T-helper 2 cell treated with Interferon-gamma antibody and Interleukin-4, amounts not matched to agents 5 μg/mL and 100 μg/mL, for 36 hours (primary cell): ENCODE measurements at places on chromosomes 7 and 10.

- H3K36me3 ChIP-seq: no peaks in the 10 kb centered on the region
- H3K27me3 ChIP-seq: no peaks in the 10 kb centered on the region
- H3K4me1 ChIP-seq: peaks cover 3% of the 10 kb centered on the region
- H3K4me3 ChIP-seq: no peak overlapping the region
- no peak overlapping the region for H3K27ac ChIP-seq
- DNase-seq: no peak
These were observed 33.6 kb downstream of the PDE1C start for GRCh38 chr7:32036557-32036956.

DNA sequence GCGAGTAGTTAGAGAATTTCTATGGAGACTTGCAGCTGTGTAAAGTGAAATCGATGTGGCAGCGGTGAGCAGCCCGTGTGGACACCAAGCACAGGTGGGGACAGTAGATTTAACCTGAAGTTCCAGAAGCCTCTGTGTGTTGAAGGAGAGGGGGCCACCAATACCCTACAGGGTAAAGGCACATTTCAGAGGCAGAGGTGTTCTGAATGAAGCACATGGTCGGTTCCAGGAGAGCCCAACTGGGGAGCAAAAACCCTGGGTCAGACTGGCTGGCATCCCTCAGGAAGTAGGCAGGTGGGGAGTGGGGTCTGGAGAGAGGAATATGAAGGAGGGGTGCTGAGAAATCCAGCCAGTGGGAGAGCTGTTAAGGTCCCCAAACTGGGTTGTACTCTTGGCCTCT, 76.6 kb downstream of the CCDC3 start:
- no peak overlapping the region for H3K27ac ChIP-seq
- H3K27me3 ChIP-seq: no peaks in the 10 kb centered on the region
- DNase-seq: no peak
- no peaks in the 10 kb centered on the region for H3K36me3 ChIP-seq
- H3K4me1 ChIP-seq: no peaks in the 10 kb centered on the region
- no peak overlapping the region for H3K4me3 ChIP-seq

DNA sequence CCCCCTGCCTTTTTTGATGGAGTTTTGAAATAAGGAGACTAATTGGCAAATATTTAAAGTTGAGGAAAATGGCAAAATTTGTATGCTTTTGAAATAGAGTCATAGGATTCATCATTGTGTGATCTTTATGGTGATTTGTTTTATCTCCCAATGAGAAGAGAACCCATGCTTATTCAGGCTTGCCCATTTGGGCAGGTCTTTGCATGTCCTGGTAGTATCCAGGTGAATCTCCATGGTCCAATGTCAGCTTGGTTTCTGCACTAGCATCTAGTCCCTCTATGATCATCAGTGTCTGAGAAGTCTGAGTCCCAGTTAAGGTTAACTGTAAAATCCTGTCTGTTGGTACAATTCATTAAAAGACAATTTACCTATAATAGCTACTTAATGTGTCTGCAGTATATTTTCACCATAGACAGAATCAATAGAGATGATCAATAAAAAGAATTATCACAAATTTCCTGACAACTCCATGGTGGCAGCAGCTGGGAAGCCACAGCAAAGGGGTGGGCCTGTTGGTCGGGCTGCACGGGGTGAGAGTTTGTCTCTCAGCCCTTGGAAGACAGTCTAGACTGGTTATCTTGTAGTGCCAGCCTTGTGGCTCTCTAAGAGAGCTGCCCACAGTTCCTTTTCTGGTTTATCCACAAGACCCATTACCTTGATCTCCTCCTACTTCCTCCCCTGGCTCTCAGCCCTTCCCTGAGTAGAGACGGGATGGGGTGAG, 22.2 kb upstream of the BMPER start:
- H3K4me1 ChIP-seq: no peaks in the 10 kb centered on the region
- DNase-seq: no peak

DNA sequence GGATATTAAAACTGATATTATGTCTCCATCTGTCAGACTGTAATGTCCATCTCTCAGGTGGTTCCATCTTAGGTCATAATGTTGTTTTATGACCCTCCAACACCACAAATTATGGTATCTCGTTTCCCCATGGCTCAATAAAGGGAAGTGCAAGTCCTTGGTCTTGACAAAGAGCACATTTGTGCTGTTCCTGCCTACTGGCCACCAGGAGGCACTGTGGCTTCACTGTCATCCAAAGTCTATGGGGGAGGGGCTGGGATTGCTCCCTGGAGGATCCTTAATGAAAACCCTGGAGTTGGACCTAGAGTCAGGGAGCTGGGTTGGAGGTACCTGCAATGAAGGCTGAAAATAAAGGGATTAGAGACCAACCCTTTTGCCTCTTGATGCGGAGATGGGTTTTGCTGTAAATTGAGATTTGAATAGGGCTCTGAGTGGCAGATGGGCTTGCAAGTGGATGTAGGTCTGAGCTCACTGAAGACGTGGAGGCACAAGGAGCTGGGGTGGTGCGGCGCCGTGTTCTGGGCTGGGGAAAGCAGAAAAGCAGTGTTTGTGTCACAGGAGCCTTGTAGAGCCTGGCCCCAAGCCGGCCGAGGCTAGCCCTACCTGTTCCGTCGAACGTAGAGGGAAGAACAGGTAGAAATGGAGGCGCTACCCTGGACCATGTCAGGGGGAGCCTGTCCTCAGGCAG, 180.5 kb upstream of the PRSS58 start:
- H3K4me1 ChIP-seq: peaks cover 57% of the 10 kb centered on the region
- H3K36me3 ChIP-seq: no peaks in the 10 kb centered on the region
- DNase-seq: no peak
- H3K4me3 ChIP-seq: no peak overlapping the region
- no peak overlapping the region for H3K27ac ChIP-seq
- no peaks in the 10 kb centered on the region for H3K27me3 ChIP-seq

DNA sequence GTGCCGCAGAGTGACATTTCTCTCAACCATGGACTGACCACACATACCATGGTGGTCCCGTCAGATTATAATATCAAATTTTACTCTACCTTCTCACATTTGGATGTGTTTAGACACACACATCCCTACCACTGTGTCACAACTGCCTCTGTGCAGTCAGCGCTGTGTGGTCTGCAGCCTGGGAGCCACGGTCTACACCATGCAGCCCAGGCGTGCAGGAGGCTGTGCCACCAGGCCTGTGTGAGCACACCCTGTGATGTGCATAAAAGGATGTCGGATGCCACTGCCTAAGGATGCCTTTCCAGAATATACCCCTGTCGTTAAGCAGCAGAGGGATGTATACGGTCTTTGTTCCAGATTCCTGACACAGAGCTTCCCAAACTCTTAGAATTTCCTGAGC, 150.4 kb downstream of the TCERG1L start:
- peaks cover 4% of the 10 kb centered on the region for H3K27me3 ChIP-seq
- DNase-seq: no peak
- H3K4me3 ChIP-seq: no peak overlapping the region
- H3K36me3 ChIP-seq: no peaks in the 10 kb centered on the region
- no peaks in the 10 kb centered on the region for H3K4me1 ChIP-seq

- H3K27ac ChIP-seq: no peak overlapping the region
- H3K4me3 ChIP-seq: no peak overlapping the region
- H3K27me3 ChIP-seq: no peaks in the 10 kb centered on the region
- H3K4me1 ChIP-seq: no peaks in the 10 kb centered on the region
These were observed 42.3 kb upstream of the SGCE start for GRCh38 chr7:94698275-94698674.

DNA sequence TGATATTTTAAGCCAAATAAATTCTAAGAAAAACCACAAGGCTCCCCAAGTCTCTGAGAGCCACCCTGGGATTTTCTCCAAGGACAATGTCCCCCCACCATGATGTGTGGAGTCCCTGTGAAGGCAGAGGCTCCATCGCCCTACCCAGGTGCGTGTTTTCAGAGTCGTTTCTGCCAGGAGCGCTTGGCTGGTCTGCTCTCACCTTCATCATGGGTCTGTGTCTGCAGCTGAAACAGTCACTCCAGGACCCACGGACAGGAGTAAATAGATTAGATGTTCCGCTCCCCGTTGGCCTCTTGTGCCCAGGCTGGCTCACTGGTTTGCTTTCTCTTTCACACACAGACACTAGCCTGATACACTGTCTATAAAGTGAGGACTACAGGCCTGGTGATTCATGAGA, 217.5 kb downstream of the SFMBT2 start:
- peaks cover 77% of the 10 kb centered on the region for H3K36me3 ChIP-seq
- peak; percentile 62 for DNase-seq
- H3K4me1 ChIP-seq: peaks cover 48% of the 10 kb centered on the region
- H3K27me3 ChIP-seq: no peaks in the 10 kb centered on the region

GRCh38 chr7:10977113-10977512, 3.4 kb downstream of the PHF14 start:
- H3K4me1 ChIP-seq: peaks cover 49% of the 10 kb centered on the region
- H3K36me3 ChIP-seq: peaks cover 44% of the 10 kb centered on the region
- H3K4me3 ChIP-seq: peak overlapping the region; percentile 18
- H3K27ac ChIP-seq: no peak overlapping the region
- no peak for DNase-seq
- no peaks in the 10 kb centered on the region for H3K27me3 ChIP-seq

DNA sequence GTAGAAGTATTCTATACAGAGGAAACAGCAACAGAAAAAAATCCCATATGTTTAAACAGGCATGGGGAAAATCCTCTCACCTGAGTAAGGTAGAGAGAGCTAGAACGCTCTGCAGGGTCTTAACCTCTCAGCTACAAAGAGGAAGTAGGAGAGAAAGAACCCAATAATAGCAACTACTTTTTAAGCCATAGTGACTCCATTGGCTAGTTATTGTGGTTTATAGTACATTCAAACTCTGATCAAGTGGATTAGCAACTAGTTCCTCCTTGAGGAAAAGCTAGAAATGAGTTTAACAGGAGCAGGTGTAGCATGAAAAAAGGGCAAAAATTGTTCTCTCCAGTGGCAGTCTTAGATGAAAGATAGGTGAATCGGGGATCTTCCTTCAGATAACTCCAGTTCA, 89.7 kb downstream of the HGF start:
- DNase-seq: no peak
- H3K4me1 ChIP-seq: no peaks in the 10 kb centered on the region
- no peaks in the 10 kb centered on the region for H3K36me3 ChIP-seq
- H3K4me3 ChIP-seq: no peak overlapping the region

DNA sequence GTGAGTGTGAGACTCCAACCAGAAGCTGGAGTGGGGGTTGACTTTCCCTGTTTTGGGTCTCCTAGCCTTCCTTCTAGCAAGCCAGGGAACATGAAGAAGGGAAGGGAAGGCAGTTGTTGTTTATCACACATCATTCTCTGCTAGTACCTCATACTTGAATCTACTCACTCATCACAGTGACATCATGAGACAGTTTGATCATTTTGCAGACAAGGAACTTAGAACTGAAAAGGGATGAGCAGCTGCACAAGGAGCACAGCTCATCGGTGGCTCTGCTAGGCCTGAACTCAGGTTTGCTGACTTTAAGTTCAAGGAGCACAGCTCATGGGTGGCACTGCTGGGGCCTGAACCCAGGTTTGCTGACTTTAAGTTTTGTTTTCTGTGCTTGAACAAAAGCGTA, 19.2 kb downstream of the PRXL2A start:
- H3K36me3 ChIP-seq: peaks cover 9% of the 10 kb centered on the region
- no peaks in the 10 kb centered on the region for H3K27me3 ChIP-seq
- no peak for DNase-seq
- H3K27ac ChIP-seq: no peak overlapping the region

- H3K4me3 ChIP-seq: no peak overlapping the region
- H3K4me1 ChIP-seq: no peaks in the 10 kb centered on the region
- DNase-seq: no peak
- H3K27me3 ChIP-seq: no peaks in the 10 kb centered on the region
These were observed 176.8 kb downstream of the C7orf25 start for GRCh38 chr7:42735081-42735480.

GRCh38 chr10:117681104-117681503, 138.6 kb downstream of the EMX2 start:
- no peaks in the 10 kb centered on the region for H3K36me3 ChIP-seq
- DNase-seq: no peak
- no peak overlapping the region for H3K27ac ChIP-seq

DNA sequence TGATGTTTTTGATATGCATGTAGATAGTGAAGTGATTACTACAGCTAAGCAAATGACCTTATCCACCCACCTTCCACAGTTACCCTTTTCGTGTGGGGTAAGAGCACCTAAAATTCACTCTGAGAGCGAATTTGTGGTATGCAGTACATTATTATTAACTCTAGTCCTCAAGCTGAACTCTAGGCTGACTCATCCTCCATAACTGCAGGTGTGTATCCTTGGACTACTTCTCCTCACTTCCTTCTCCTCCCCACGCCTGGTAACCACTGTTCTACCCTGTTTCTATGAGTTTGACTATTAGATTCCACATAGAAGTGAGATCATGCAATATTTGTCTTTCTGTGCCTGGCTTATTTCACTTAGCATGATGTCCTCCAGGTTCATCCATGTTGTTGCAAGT, 484.6 kb downstream of the GATA3 start:
- no peak overlapping the region for H3K4me3 ChIP-seq
- no peak overlapping the region for H3K27ac ChIP-seq
- DNase-seq: no peak
- H3K27me3 ChIP-seq: no peaks in the 10 kb centered on the region
- peaks cover 1% of the 10 kb centered on the region for H3K36me3 ChIP-seq

DNA sequence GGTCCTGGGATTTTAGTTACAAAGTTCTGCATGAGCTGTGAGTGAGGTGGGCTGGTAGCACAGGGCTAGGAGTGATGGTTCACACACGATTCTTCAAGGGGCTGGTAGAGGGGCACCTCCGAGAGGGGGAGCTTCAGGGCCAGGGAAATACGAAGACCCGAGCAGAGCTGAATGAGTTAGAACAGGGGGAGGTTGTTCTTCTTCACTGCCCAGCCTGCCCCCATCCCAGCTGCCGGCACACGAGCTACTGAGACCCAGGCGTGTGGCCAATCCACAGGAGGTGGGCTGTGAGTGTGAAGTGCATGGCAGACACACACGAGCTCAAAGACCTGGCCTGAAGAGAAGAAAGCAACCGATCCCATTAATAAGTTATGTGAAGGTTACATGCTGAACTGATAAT, 256.2 kb upstream of the ZNF32 start:
- H3K27me3 ChIP-seq: peaks cover 12% of the 10 kb centered on the region
- no peaks in the 10 kb centered on the region for H3K4me1 ChIP-seq

DNA sequence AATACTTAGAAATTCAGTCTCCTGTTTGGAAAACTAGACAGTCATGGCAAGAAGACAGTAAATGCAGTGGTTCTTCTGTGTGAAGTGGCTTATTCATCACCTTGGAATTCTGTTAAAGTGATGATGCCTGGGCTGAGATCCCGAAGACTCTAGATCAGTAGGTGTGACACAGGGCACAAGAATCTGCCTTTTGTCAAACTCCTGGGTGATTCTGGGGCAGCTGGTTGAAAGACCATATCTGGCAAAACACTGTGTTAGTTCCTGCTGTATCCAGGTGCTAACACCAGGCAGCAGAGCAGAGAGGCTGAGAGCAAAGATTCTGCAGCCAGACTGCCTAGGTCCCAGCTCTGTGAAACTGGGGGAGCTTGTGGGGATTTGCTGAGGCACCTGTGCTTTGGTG, 26.5 kb downstream of the MRC1 start:
- no peaks in the 10 kb centered on the region for H3K27me3 ChIP-seq
- no peak for DNase-seq
- H3K36me3 ChIP-seq: no peaks in the 10 kb centered on the region
- H3K27ac ChIP-seq: no peak overlapping the region
- H3K4me1 ChIP-seq: no peaks in the 10 kb centered on the region

GRCh38 chr10:12414278-12414989, 65.1 kb downstream of the CAMK1D start:
- no peak overlapping the region for H3K27ac ChIP-seq
- DNase-seq: no peak
- peaks cover 20% of the 10 kb centered on the region for H3K4me1 ChIP-seq
- no peak overlapping the region for H3K4me3 ChIP-seq

- DNase-seq: no peak
- no peaks in the 10 kb centered on the region for H3K4me1 ChIP-seq
- no peak overlapping the region for H3K4me3 ChIP-seq
- no peaks in the 10 kb centered on the region for H3K27me3 ChIP-seq
- H3K27ac ChIP-seq: no peak overlapping the region
These were observed 22.4 kb upstream of the GARS1 start for GRCh38 chr7:30572212-30572841.
